ENCODE measurements at places on chromosomes 1 and 21.

- no peak for DNase-seq
These were observed 8.0 kb downstream of the SYT6 start for GRCh38 chr1:114145504-114146151.

GRCh38 chr1:107195476-107195875 lies 54.6 kb downstream of the NTNG1 start:
- DNase-seq, result no peak

- no peak for DNase-seq
These were observed 55.5 kb downstream of the CD46 start for GRCh38 chr1:207807326-207807689.

- DNase-seq, result no peak
These were observed 60.5 kb downstream of the CAPN9 start for GRCh38 chr1:230807561-230808280.

DNA sequence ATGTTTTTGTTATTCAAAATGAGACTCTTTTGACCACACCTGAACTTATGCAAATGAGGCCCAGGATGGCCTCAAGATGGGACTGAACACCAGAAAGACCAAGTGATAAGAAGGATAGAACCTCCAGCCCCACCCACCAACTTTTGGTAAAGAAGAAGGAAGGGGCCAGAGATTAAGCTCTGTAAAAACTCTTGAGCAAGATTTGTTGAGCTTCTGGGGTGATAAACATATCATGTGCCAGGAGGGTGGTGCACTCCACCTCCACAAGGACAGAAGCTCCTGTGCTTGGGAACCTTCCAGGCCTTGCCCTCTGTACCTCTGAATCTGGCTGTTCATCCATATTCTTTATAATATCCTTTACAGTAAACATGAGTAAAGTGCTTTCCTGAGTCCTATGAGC lies 5.3 kb downstream of the RSPH1 start:
- no peak for DNase-seq

- no peak for DNase-seq
These were observed 95.8 kb downstream of the CNIH3 start for GRCh38 chr1:224711876-224712275.

DNA sequence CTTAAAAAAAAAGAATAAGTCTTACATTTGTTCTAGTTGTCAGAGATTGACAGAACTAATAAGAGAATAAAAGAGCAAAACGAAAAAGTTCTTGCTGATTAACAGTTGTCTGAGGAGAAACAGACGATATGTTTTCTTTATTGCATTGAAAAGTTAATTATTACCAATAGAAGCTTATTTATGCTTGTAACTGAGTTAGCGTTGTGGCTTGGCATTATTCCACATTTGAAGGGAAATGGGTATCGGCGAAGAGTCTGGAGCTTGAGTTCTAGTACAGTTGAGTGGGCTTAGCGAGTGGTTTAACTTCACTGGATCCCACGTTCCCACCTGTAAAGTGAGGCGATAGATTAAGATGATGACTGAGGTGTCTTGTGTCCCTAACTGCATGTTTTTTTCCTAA lies 109.0 kb downstream of the SDCCAG8 start:
- no peak for DNase-seq

GRCh38 chr21:37159949-37160348 lies 86.9 kb downstream of the TTC3 start:
- DNase-seq, result no peak

GRCh38 chr1:185608177-185608576 lies 126.0 kb upstream of the HMCN1 start:
- DNase-seq, result no peak

DNA sequence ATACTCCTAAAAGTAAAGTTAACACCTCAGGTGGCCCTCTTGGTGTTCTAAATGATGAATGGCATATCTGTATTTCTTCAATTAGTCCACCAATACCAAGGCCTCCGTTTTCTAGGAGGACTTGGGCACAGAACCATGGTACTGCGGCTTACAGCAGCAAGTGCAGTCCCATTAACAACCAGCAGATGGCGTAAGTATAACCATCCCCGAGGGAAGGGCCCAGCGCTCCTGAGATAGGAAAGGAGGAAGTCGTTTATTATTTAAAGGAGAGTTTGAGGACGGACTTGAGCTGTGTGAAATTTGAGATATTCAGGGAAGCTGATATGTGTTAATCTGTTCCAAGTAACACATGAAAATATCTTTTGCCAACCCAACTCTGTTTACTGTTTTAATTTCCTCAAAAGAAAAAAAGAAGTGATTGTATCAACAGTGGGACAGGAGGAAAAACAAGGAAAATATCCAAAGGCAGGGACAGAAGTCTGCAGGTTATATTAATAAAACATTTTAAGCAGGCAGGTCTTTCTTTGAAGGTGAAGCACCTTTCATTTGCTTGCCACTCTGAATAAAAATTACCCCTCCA lies 37.7 kb upstream of the KCNJ15 start:
- no peak for DNase-seq

- DNase-seq, result no peak
These were observed 23.6 kb downstream of the LAMC2 start for GRCh38 chr1:183209533-183210158.

DNA sequence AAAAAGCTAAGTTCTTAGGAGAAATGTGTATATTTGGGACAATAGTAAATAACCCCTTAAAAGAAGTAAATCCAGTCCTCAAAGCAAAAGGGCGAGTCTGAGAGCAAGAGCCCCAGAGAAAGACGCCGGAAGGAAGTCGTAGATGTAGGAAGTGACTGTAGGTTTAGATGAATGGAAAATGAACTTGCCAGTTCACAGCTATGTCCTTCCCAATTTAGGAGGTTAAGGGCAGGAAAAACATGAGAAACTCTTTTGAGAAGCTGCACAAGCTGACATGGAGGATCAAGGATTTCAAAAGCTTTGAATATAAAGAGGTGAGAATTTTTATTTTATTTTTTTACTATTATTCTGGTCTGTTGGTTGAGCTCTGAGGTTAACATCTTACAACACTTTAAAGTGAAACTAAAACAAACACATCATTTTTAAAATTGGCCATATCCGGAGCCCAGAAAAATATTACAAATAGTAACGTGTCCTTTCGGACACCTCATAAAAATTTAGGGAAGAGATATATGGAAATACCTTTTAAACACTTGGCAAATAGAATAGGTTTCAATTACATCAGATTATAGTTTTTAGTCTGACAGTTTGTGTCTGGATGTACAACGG lies 1178.6 kb downstream of the MRPL39 start:
- DNase-seq, result no peak

DNA sequence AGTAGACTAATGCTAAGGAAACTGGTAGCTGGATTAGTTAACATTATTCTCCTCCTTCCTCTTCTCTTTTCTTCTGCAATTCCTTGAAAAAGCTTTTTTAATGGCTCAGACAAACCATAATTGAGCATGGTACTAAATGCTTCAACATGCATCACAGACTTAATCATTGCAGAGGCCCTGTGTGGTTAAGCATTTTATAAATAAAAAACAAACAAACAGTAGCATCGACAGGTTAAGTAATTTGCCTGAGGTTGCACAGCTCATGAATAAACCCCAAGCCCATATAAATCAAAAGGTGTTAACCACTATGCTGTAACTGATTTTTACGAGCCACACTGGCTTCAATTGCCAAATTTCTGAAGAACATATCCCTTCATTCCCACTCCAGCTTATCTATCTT lies 462.1 kb downstream of the LMO4 start:
- no peak for DNase-seq

GRCh38 chr1:44848456-44849181 lies 5.6 kb upstream of the PTCH2 start:
- DNase-seq, result no peak

DNA sequence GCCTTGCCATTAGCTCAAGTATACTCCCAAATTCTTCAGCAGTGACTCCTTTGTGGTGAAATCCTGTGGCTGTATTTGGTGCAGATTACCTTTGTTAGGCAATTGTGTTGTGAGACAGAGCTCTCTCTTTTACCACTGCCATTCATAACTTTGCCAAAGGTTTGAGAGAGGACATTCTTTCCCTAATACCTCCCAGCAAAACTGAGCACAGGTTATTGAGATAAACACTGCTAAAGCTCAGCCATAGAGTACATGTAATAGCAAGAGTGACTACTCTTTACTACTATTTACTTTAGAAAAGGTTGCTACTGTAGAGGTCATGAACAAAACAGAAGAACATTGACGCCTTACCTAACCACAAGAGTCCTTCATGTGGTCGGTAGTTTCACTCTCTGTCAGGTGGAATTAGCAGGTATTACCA lies 514.0 kb upstream of the ADAMTS5 start:
- no peak for DNase-seq

DNA sequence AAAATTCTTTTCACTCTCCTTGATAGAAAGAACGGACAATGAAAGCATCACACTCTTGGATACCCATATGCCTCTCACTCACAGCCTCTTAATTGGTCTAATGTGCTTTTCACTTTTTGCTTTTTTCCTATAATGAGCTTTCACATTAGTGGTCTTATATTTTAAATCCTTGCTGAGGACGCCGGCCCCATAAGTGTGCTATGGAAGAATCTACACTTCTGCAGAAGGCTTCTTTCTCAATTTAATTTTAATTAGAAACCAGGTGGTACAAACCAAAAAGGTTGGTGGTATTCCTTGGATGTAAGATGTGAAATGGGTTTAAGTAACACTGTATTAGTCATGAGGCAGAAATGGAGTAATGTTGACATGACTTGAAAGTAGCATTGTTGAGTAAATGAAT lies 190.6 kb upstream of the NFIA start:
- no peak for DNase-seq

GRCh38 chr1:28136922-28137613 lies 39.4 kb downstream of the PTAFR start:
- DNase-seq, result no peak

All from cortex of kidney (tissue), 1 donor.